Camera-type eye (tissue), 1 donor: ENCODE measurements at places on chromosomes 11 and 22. TPM values are rescaled to one million over a fixed set of nuclear protein-coding genes. Genes with fewer than 3 reads are reported as not detected.

The MARK2 gene
- 20.9 TPM for total RNA-seq

The KCNJ4 gene
- 0.93 TPM for total RNA-seq

The ZNRF3 gene
- 12.2 TPM for total RNA-seq

The ADORA2A gene
- total RNA-seq = 18.5 TPM

The ZNF215 gene
- 2.1 TPM for total RNA-seq

The CELSR1 gene
- 12.3 TPM for total RNA-seq

The ZDHHC5 gene
- total RNA-seq = 49.8 TPM

The LRRC10B gene
- 0.22 TPM for total RNA-seq

The TBX1 gene
- total RNA-seq = 2.2 TPM

The SDF2L1 gene
- total RNA-seq = 3.8 TPM

The ZNF214 gene
- 18.0 TPM for total RNA-seq

The SUSD2 gene
- 2.6 TPM for total RNA-seq
